H9 (cell line): ENCODE measurements at places on chromosomes 1 and 21.
A peak's percentile ranks its signal among the peaks of the same experiment; 100 is the strongest.

DNA sequence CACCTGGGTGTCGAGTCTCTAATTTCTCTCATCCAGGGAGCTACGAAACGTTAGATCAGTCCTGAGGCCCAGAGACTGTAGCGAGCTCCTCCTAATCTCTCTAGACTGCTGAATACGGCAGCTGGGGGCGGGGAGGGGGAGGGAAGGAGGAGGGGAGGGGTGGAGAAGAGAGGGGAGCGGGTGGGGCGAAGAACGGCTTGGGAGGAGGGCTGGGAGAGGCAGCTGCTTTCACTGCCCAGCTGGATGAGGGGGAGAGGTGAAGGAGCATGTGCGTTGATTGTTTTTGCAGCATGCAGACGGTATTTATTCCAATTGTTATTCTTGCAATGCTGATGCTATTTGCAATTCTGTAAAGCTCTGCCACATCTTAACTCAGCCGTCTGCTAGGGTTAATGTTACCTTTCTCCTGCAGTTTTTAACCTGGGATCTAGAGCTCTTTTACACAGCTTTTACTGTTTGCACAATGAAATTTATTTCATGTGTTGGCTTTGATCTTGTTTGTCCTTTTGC is 790 bp downstream of the DNAJC6 start:
- peak; percentile 90 for DNase-seq

DNA sequence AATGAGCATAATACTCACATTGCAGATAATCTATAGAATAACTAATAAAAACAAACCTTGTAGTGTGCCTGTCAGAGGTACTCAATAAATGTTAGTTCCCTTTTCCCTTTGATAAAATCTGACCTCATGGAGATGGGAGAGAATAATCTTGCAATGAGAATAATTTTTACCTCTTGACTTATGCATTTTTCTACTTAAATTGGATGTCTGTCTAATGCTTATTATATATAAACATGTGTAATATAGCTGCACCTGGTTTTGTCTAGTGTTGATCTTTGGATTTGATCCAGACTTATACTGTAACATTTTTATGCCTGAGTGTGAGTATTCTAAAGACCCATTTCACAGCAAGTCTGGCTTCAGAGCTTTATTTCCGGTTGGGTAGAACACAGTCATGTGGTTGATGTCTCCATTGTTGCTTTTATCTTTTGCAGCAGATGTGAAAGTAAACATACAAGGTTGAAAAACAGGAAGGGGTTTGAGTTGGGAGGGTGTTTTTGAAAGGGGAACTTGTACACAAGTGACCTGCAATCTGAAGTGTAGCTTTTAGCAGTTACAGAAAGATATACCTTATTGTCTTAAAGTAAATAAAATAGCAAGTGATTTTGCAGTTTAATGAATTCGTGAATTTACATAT is 12.4 kb downstream of the EPB41 start:
- DNase-seq: no peak

GRCh38 chr1:182765391-182765790 is 24.2 kb upstream of the NPL start:
- no peak for DNase-seq

- no peak for DNase-seq
These were observed 85.7 kb downstream of the ATP1A1 start for GRCh38 chr1:116458695-116459094.

DNA sequence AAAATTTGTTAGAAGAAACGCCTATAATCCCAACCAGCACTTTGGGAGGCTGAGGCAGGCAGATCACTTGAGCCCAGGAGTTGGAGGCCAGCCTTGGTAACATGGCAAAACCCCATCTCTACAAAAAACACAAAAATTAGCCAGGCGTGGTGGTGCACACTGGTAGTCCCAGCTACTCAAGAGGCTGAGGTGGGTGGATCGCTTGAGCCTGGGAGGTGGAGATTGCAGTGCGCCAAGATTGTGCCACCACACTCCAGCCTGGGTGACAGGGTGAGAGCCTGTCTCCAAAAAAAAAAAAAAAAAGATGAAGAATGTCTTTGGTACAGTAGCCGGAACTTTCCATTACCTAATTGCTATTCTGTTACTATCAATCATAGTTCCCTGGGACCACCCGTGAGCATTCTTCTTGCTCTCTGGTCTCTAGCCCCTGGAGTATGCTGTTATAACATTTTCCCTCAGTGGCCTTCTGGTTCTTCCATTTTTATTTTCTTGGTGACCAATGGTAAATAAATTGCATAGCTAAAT is 43.4 kb downstream of the WASF2 start:
- no peak for DNase-seq

- DNase-seq: no peak
These were observed 43.9 kb upstream of the CD101 start for GRCh38 chr1:116957646-116958045.

DNA sequence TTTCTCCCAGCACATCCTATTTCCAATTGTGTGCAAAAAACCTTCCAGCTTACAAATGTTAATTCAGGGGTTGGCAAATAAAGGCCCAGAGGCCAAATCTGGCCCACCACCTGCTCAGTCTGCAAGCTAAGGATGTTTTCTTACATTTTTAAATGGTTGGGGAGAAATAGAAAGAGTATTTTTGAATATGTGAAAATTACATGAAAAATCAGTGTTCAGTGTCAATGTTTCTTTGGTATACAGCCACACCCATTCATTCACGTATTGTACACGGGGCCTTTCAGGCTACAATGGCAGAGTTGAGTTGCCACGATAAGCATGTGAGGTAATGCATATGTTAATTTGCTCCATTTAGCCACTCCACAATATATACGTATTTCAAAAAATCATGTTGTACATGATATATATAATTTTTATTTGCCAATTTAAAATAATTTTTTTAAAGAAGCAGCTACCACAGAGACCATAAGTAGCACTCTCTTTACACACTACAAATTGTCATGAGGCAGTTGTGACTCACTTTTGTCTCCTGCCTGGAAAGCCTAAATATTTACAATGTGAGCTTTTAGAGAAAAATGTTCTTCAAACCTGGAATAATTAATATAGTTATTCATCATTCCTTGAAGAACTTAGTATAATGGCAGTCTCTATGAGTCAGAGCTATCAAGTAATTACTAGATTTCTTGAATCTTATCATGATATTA is 189.6 kb downstream of the SMYD3 start:
- no peak for DNase-seq

- DNase-seq: no peak
These were observed 127.2 kb downstream of the NAV1 start for GRCh38 chr1:201666102-201666501.
